ENCODE measurements at places on chromosomes 4 and X. TPM values are rescaled to one million over a fixed set of nuclear protein-coding genes. Genes with fewer than 3 reads are reported as not detected.

- peak; percentile 4 for DNase-seq
These were observed 28.8 kb upstream of the CFAP47 start for GRCh38 chrX:35890699-35891098.

- DNase-seq: no peak
These were observed 444 bp downstream of the FREM3 start for GRCh38 chr4:143700046-143700415.

- no peak for DNase-seq
These were observed 70.5 kb downstream of the GATB start for GRCh38 chr4:151690164-151690870.

GRCh38 chr4:75584067-75584466 is 28.2 kb downstream of the ODAPH start:
- no peak for DNase-seq

GRCh38 chr4:98662626-98663225 is 4.3 kb upstream of the TSPAN5 start:
- DNase-seq: no peak

- DNase-seq: no peak
These were observed 56.5 kb downstream of the BMPR1B start for GRCh38 chr4:94814237-94814636.

KCND1 gene
- 3.1 TPM for polyA plus RNA-seq

DNA sequence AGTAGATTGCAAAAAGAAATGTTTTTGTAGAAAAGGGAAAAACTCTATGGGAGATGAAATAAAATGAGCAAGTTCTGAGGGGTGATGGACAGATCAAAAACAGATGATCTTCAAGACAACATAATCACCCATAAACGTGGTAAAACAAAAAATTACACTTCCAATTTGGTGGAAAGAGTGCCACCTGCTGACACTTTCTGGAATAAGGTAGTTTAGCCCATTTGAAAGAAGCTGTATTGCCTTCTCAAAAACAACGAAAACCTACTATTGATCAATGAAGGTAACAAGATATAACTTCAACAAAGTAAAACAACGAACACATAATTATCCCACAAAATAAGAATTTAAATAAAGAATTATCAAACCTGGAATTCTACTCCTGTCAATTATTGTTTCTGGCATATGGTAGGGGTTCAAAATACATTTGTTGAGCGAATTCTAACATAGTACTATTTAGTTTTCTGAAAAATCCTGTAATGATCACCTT is 2.5 kb downstream of the COQ2 start:
- peak; percentile 81 for DNase-seq

Measured in thymus (tissue), 14 donors.